Stomach (tissue), 19 donors: ENCODE measurements at places on chromosomes 2 and 18. TPM values are rescaled to one million over a fixed set of nuclear protein-coding genes. Genes with fewer than 3 reads are reported as not detected.

GRCh38 chr2:31125918-31126695 is 12.1 kb downstream of the GALNT14 start:
- H3K27me3 ChIP-seq = no peaks in the 10 kb centered on the region
- no peak overlapping the region for H3K4me3 ChIP-seq
- no peak overlapping the region for H3K27ac ChIP-seq
- H3K4me1 ChIP-seq = no peaks in the 10 kb centered on the region
- no peaks in the 10 kb centered on the region for H3K36me3 ChIP-seq
- DNase-seq = no peak

- peaks cover 5% of the 10 kb centered on the region for H3K4me1 ChIP-seq
- H3K27me3 ChIP-seq = no peaks in the 10 kb centered on the region
- H3K27ac ChIP-seq = no peak overlapping the region
- no peaks in the 10 kb centered on the region for H3K36me3 ChIP-seq
Observed at GRCh38 chr2:101396316-101396717, 9.0 kb upstream of the CREG2 start.

The CNDP1 gene
- not detected for total RNA-seq

DNA sequence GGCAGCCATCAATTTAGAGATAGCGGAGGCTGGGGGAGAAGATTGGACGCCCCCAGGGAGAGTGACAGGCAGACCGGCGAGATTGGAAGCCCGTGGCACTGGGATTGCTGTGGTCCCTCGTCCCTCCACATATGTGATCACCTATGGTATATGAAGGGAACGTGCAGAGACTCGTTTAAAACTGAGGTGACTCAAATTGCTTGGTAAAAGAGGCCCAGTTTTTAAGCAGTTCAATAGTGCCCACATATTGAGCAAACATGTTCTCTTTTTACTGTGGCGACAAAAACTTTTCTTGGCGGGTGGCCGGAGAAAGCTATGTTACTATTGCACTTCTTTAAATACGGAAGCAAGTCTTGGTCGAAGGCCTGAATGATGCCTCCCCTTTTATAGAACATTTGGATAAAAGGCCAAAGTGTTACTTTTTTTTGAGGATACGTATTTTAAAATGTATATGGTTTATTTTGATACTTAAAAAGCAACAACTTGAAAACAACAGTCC is 9.1 kb downstream of the B3GNT2 start:
- peaks cover 26% of the 10 kb centered on the region for H3K4me1 ChIP-seq
- H3K27ac ChIP-seq = no peak overlapping the region
- no peaks in the 10 kb centered on the region for H3K27me3 ChIP-seq
- DNase-seq = no peak
- H3K36me3 ChIP-seq = no peaks in the 10 kb centered on the region
- H3K4me3 ChIP-seq = no peak overlapping the region

- no peaks in the 10 kb centered on the region for H3K36me3 ChIP-seq
- H3K27me3 ChIP-seq = no peaks in the 10 kb centered on the region
- no peak for DNase-seq
Observed at GRCh38 chr2:114170070-114170469, 272.4 kb upstream of the DPP10 start.
